NCI-H446 treated with DMSO at 0.1 percent for 48 hours (cell line): ENCODE measurements at places on chromosomes 11 and 22.
A peak's percentile ranks its signal among the peaks of the same experiment; 100 is the strongest.

GRCh38 chr11:112394304-112394703 lies 133.6 kb upstream of the PLET1 start:
- no peak for DNase-seq

- DNase-seq, result no peak
Measured at GRCh38 chr22:25370322-25370721, 150.9 kb downstream of the CRYBB2 start.

DNA sequence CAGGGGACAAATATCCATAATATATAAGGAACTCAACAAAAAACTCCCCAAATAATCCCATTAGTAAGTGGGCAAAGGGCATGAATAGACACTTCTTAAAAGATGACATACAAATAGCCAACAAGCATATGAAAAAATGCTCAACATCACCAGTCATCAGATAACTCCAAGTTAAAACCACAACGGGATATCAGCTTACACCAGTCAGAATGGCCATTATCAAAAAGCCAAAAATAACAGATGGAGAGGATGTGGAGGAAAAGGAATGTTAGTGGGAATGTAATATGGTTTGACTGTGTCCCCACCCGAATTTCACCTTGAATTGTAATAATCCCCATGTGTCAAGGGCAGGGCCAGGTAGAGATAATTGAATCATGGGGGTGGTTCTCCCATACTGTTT lies 350.1 kb downstream of the GUCY1A2 start:
- no peak for DNase-seq

DNA sequence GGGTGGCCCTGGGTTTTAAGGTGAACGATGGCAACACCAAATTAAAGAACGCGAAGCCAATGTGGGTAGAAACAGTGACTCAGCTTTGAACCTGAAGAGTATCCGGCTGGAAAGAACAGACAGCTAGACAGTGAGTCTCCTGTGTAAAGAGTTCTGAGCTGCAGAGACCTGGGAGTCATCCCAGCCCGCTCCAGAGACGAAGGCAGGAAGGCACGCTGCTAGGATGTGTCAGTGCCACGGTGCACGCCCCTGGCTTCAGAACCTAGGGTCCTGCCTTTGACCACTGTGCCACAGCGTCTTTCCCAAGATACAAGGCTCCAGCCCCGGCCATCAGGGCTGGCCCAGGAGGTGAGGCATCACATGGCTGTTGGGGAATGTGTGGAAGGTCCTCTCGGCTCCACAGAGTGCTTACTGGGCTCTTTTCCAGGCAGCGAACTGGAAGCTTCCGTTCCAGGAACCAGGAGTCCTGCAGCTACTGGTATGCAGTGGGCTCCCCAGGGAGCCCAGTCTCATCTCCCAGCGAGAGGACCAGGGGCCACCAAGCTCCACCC lies 29.9 kb downstream of the LRFN4 start:
- no peak for DNase-seq

GRCh38 chr22:42794551-42795510 lies 62.2 kb downstream of the ARFGAP3 start:
- DNase-seq, result no peak

GRCh38 chr11:118045191-118045590 lies 31.7 kb upstream of the TMPRSS4 start:
- no peak for DNase-seq

GRCh38 chr11:118646393-118646792 lies 33.1 kb downstream of the TREH start:
- peak; percentile 72 for DNase-seq

GRCh38 chr11:47511917-47512316 lies 41.0 kb downstream of the CELF1 start:
- DNase-seq, result no peak

GRCh38 chr22:39658367-39658766 lies 87.8 kb downstream of the CACNA1I start:
- no peak for DNase-seq
